Stimulated activated CD8-positive, alpha-beta memory T cell treated with anti-CD3 and anti-CD28 coated beads, Interleukin-7, amount 100 ng/mL, for 48 hours (primary cell): ENCODE measurements at places on chromosomes 16 and 17.

DNA sequence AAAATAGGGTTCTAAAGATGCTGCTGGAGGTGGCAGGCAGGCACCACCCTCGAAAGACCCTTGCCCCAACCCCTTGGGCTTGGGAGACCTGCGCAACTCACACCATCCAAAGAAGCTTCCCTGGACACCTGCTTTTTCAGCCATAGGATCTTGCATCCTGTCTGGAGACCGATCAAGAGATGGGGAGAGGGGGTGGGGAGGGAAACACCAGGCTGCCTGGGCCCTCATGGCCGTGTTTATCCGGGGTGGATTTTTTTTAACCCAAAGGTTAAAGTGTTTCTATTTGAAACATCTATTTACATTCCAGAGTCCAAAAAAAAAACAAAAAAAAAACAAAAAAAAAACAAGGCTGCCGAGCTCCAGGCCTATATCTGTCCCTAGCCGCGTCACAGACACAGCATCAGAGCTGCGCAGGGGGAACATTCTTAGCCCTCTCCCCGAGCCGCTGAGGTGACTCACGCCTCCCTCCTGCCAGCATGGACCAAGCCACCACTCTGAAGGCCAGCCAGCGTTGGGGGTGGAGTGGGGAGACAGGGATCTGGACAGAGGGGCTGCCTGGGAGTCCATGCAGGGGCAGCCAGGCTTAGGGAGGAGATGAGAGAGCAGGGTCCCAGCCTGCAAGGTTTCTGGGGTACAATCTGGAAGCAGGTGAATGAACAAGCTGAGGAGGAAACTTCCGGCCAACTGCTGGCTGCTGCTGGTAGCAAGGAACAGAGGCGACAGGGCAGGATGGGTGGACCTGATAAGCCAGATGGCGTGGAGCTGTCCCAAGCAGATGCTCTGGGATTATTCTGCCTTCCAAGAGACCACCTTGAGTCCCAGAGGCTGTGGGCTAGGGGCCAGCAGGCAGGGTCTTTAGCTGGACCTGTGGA, 14.8 kb downstream of the HDAC5 start:
- DNase-seq = no peak

GRCh38 chr16:55476625-55477533, 2.1 kb upstream of the MMP2 start:
- no peak for DNase-seq

DNA sequence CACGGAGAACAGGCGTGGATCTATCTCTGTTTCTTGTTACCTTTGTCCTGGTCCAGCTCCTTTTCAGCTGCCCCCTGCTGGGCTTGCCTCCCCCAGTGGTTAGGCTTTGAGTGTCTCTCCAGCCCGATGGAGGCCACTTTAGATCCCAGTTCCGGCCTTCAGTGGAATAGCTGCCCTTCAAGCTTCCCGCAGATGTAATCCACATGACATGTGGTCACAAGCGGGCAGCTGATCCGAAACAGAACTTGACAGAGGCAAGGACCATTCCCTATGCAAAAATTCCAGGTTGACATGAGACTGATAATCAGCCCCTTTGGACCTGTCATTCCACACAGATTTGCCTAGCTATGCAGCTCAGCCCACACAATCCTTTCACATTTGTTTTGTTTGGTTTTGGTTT, 40.6 kb upstream of the AQP8 start:
- DNase-seq = no peak

- DNase-seq = no peak
Observed at GRCh38 chr16:14502932-14503741, 126.9 kb downstream of the PARN start.

- no peak for DNase-seq
Observed at GRCh38 chr16:30569281-30569680, 2.2 kb downstream of the ZNF688 start.

GRCh38 chr16:24525970-24526559, 13.3 kb upstream of the RBBP6 start:
- no peak for DNase-seq

DNA sequence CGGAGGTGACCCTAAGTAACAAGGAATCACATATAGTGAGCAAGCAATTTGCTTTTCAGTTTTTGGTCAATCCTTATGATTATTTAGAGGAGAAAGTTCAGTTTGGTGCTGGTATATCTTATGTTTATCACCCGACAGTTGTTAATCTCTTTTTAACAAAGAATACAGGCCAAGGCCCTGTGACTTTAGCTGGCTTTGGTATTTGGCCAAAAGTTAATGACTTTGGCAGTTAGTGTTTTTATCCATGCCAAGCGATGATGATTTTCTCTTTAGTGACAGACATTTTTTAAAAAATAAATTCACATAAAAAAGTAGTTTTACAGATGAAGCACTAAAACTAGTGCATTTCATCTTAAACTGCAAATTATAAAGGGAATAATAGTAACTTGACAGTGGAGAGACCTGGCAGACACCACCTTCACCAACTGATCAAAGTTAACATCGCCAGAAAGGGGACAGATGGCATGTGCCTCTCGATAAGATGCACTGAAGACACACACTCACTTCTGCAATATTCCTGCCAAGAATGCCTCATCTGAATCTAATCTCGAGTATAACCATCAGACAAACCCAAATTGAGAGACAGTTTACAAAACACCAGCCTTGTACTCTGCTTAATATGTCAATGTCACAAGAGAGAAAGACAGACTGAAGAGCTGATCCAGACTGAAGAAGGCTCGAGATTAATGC, 6.9 kb downstream of the DEXI start:
- no peak for DNase-seq
